ENCODE measurements at places on chromosomes 13 and 19. TPM values are rescaled to one million over a fixed set of nuclear protein-coding genes. Genes with fewer than 3 reads are reported as not detected.

Gene FNDC3A
- total RNA-seq: 83.0 TPM

Gene ZBTB32
- not detected for total RNA-seq

Gene CADM4
- 1.7 TPM for total RNA-seq

Gene MAMSTR
- total RNA-seq: 0.43 TPM

Gene REEP6
- total RNA-seq: 0.57 TPM

Gene ACTL9
- not detected for total RNA-seq

Gene PSG3
- total RNA-seq: not detected

Gene IFI30
- 1.5 TPM for total RNA-seq

Gene ZNF230
- 3.4 TPM for total RNA-seq

Gene NLRP12
- 0.13 TPM for total RNA-seq

Gene SLC10A2
- total RNA-seq: not detected

Gene MAP4K1
- total RNA-seq: 0.53 TPM

Gene PALM3
- total RNA-seq: 0.22 TPM

Gene ENOX1
- total RNA-seq: 11.0 TPM

Gene PRR22
- 0.65 TPM for total RNA-seq

Gene RNF225
- 0.14 TPM for total RNA-seq

Gene CPAMD8
- 0.66 TPM for total RNA-seq

Gene HOMER3
- 61.0 TPM for total RNA-seq

Gene HCST
- total RNA-seq: not detected

Gene ERVK3-1
- 28.0 TPM for total RNA-seq

Gene KRTDAP
- total RNA-seq: not detected

Gene GALP
- not detected for total RNA-seq

Gene CXCL17
- not detected for total RNA-seq

Gene PHLDB3
- 6.4 TPM for total RNA-seq

Gene ZNF296
- total RNA-seq: 0.40 TPM

Gene MYO16
- under 0.01 TPM for total RNA-seq

Gene ATP8A2
- total RNA-seq: 0.07 TPM

Gene FIZ1
- total RNA-seq: 4.2 TPM

Gene CASP14
- not detected for total RNA-seq

All from thoracic aorta endothelial cell (primary cell).